ENCODE measurements at places on chromosomes 5 and 9.

DNA sequence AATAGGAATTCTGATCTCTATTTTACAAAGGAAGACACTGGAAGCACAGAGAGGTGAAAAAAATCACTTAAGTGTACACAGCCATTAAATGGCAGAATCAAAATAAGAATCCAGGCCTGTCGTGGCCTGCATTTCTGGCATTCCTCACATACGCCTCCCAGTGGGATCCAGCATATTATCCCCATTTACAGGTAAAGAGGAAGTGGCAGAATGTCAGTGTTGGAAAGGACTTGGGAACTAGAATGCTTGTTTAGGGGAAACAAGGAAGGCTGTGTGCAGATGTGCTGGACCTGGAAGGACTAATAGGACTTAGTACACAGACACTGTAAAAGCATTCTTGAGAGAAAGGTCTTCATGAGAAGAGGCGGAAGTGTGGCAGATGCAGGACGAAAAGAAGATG is 241.8 kb downstream of the TRIM32 start:
- DNase-seq = no peak

GRCh38 chr5:72151169-72151568 is 43.9 kb downstream of the MAP1B start:
- DNase-seq = no peak

GRCh38 chr9:23587433-23587832 is 238.6 kb downstream of the ELAVL2 start:
- DNase-seq = no peak

DNA sequence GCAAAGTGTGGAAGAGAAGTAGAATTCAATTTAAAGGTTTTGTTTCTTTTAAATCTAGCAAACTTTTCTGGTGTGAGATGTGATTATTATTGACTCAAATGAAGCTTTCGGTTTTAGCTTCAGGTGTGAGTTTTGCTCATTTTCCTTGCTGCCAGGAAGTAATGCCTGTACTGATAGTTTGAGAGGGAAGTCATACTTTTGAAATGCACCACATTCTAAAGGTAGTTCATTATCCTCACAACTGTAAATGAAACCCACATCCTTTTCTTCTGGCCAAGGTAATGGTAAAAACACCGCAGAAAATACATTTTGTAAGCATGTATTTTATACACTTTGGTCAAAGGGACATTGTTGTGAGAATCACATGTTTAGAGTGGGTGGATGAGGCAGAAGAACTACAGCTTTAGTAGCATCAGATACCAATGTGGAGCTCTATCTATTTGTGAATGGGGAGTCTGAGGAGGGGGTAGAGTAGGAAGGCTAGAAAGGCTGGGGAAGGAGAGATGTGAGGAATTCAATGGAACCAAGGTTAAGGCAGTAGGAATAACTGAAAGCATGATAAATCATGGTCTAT is 167.0 kb upstream of the CDKN2B start:
- no peak for DNase-seq

DNA sequence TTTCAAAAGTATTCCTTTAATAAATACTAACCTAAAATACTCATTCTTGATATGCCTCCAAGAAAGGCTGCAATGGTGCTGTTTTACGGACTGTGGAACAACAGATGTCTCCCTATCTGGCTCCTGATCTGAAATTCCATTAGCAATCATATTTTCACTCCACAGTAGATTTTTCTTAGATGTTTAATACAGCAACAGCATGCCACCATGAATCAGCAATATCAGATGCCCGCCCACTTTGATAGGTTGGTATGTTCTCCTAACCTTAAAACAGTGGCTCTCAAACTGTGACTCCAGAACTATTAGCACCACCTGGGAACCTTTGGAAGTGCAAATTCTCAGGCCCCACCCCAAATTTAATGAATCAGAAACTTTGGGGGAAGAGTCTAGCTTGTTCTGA is 110.2 kb downstream of the MLLT3 start:
- no peak for DNase-seq

DNA sequence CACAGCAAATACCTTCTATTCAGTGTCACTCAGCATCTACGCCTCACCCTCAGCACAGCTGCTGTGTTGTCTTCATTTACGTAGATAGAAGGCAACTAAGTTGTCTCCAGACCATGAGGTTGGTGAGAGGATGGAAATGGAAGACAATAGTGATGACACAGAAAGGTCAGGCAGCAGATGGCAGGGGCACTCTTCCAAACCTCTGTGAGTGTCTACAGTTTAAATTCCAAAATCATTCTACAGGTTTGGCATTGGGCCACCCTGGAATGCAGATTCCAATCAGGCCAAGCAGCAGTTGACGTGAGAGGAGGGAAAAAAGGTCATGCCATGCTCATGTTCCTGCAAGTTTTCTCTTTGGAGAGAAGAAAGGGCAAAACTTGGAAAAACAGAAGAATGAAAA is 68.7 kb upstream of the ADAMTSL1 start:
- no peak for DNase-seq

- no peak for DNase-seq
Measured at GRCh38 chr5:150573867-150574817, 66.2 kb downstream of the NDST1 start.

DNA sequence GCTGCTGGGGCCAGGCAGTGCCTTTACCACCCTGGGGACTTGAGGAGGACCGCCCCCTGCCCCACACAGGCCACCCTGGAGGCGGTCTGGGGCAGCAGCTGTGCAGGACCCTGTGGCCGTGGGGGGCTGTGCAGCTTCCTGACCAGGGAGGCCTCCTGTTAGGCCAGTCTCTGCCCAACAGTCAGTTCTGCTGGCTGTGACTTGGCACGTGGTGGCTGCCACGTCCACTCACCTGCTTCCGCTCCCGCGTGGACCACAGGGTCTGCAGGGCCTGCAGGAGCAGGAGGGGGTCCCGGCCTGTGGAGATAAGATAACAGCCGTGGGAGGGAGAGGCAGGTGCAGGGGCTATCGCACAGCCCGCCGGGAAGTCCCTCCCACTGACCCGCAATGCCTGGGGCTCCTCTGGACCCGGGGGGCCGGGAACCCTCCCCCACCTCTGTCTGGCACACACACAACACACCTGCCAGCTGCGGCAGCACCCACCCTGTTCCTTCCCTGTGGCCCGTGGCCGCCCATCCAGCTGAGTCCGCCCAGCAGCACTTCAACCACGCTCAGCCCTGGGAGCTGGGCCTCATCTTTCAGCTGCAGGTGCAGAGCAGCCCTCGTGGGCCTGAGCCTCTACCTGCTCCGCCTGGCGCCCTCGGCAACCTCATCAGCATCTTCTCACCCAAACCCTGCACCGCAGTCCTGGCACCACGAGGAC is 39.7 kb downstream of the EXD3 start:
- no peak for DNase-seq

DNA sequence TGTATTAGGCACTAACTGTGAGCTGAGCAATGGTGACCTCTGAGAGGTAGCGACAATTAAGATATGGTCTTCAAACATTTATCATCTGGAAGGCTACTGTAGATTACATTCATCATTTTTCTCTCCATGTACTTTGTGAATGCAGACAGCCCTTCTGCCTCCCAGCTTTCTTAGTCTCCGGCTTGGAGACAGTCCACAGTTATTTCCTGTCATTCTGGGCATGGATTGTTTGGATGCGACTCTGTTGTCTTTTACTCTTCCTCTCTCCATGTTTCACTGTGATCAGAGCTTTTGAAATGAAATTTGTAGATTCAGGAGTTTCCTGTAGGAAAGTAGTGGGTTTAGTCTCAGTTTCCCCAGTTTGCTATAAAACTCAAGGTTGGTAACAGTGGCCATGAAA is 20.5 kb downstream of the DMRT2 start:
- DNase-seq = no peak

- DNase-seq = no peak
Measured at GRCh38 chr5:68047035-68047434, 168.5 kb upstream of the PIK3R1 start.

Data from kidney glomerular epithelial cell (primary cell).